SK-MEL-5 (cell line): ENCODE measurements at places on chromosomes 5 and 9. TPM values are rescaled to one million over a fixed set of nuclear protein-coding genes. Genes with fewer than 3 reads are reported as not detected.

TAF1L gene
- total RNA-seq: not detected in 2 replicates

NKD2 gene
- 1.9 and 3.0 TPM in 2 replicates for total RNA-seq

DMRTA1 gene
- not detected in 2 replicates for total RNA-seq

RMRP gene
- 21,584 and 34,307 TPM in 2 replicates for total RNA-seq

CXCL14 gene
- not detected in 2 replicates for total RNA-seq

SLC46A2 gene
- total RNA-seq: not detected in 2 replicates

IQGAP2 gene
- total RNA-seq: 0.95 and 0.98 TPM in 2 replicates
